ENCODE measurements at places on chromosomes 5 and 9. TPM values are rescaled to one million over a fixed set of nuclear protein-coding genes. Genes with fewer than 3 reads are reported as not detected.

DNA sequence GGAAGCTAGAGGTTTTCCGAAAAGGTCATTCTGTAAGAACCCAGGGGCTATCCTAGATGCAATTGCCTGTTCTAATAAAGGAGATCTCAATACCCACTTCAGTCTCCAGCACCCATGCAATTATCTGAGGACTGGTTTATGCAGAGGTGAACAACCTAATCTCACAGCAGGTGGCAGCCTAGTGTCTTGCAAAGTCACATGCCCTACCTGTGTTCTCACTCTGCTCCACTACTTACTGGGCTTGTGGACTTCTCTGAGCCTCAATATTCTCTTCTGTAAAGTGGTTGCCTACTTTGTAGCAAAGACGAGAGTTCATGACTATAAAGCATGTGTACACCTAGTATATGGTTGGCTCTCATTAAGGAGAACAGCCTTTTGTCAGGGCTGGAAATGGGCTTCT lies 21.0 kb upstream of the ALDH1B1 start:
- DNase-seq, result no peak

DNA sequence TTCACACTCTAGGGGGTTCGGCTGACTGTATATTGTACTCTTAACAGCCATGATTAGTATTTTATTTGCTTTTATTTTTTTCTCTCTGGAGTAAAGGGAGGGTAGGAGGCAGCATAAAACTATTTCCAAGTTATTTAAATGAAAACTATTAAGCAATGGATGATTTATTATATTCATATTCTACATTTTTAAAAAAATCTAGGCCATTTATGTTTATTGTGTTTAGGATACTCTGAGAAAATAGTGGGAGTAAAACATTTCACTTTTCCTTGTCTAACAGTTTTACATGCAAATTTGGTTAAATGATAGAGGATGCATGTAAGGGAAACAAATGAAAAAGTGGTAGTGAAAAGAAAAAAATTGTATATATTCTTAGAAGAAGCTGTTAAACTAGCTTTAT lies 276.3 kb downstream of the GAS1 start:
- DNase-seq, result no peak

DNA sequence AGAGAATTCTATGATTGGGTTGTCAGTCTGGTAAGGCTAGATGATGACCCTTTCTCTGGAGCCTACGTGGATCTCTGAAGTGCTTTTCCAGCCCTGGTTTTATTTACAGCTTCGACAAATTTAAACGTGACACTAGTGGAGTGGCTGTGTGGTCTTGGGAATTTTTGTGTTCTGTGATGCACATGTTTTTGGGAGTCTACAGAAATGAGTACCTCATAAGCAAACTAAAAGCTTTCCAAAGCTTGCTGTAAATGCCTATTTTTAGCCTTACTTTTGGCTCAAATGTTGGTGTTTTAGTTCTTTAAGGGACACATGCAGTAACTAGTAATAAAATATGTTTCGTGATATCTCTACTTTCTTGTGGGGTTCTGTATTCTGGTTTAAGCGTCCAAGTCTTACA lies 3.3 kb downstream of the LARP1 start:
- no peak for DNase-seq

DNA sequence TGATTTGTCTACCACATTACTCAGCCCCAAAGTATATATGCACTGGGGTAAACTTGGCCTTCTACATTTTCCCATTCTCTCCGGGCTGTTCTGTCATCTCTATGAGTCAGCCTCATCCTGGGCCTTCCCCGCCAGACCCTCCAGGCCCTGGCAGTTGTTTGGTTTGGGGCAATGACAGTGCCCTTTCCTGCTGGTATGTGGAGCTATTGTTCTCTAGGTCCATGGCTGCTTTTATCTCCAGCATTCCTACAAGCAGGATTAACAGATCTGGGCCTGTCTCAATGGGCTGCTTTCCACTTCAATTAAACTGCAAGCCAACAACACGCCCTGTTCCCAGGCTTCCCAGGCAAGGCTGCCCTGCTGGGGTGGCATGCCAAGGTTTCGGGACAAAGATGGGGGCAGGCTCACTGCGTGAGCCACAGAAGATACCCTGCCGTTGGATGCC lies 136.4 kb downstream of the SLIT3 start:
- DNase-seq, result no peak

GRCh38 chr5:59198832-59199231 lies 616.0 kb downstream of the RAB3C start:
- no peak for DNase-seq

DNA sequence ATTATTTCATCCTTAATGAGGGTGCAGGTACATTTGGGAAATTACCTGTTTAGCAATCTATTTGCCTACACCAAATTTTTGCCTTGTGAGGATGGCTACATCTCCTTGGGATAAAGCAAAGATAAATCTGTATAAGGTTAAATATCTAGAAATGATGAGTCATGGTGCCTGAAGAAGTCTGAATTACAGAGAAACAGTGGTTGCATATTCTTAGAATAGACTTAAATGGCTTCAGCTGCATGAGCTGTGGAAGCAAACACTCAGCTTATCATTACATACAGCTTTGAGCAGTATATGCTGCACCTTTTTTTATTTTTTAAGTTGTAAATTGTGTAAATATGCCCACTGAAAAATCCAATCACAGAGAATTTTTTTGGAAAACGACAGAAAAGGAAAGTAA lies 153.5 kb downstream of the RAPGEF6 start:
- no peak for DNase-seq

CCNO gene
- under 0.01 TPM for total RNA-seq

SQSTM1 gene
- 225 TPM for total RNA-seq

DNA sequence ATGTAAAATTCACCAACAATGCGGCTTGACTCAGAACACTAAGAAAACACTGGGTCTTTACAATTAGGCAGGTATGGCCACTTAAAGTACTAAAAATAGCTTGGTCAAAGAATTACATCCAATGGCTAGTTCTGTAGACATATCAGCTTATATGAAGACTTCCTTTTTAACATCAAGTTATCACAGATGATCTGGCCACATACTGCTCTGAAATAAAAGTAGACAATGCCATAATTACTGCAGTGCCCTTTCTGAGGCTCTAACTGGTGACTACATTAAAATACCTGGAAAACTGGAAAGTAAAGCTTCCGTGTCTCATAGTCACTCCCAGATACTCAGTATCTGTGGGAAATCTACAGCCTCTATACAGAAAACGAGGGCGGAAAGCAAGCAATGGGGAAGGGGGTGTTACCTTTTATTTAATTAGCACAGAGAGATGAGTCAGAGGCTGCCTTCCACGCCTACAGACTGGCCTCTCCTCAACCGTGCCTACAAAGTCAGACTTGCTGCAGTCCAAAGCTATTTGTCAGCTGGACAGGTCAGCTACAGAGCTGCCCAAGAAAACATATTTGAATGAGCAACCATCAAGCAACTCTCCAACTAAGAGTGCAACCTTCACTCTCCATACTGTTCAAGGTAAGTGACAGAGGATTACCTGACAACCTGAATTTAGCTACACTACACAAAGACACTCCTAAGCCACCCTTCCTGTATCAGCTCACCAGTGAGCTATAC lies 8.7 kb downstream of the SERINC5 start:
- no peak for DNase-seq

DNA sequence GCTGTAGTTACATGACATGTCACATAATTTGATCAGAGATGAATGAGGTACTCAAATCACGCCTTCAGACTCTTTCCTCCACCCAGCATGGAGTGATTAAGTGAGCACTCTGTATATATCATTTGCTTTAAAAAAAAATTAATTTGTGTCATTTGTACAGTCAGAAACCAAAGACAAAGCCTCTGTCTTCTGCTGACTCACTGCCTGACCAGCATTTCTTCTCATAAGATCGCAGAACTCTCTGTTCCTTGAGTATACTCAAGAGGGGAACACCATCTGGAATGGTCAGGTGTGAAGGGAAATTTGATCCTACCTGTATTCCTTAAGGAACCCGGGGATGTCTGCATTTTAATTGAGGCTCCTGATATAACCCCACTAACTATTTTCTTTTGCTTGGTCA lies 254.4 kb downstream of the FAM114A2 start:
- no peak for DNase-seq

PCDHB14 gene
- total RNA-seq, result under 0.01 TPM

Measured in hematopoietic multipotent progenitor cell (in vitro differentiated cells).